Activated B cell treated with CpG ODN at 0.5 μM for 24 hours (primary cell): ENCODE measurements at places on chromosomes 1 and 21.

DNA sequence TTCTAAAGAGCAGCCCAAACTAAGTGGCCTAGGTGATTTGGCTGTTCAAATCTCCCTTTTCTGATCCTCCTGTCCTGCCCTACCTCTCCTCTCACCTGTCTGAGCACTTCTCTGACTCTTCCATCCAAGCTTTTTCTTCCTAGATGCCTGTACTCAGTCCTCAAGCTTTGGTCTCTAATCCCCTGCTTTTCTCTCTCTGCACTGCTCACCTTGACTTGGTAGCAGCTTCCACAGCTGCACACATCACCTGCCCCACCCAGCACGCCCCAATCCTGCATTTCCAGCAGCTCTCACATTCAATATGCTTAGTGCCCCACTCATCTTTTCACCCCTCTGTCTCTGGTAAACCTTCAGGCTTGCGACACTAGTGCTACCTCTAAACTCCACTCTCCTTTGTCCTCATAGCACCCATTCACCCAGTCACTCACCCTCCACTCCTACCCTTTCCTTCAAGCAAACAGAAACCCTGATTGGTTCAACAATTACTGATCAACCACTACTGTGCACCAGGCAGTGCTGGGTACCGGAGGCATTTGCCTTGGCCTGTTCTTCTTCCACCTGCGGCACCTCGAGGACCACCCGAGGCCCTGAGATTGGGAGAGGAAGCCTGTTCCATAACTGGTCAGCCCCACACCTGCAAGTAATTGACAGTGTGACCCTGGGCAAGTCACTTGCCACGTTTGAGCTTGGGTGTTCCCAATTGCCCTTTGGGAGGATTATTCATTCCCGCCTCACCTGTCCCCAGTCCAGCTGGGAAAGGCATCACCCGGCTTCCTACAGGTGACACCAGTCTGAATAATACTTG lies 136.1 kb upstream of the EDN2 start:
- DNase-seq: no peak

GRCh38 chr21:16421007-16421406 lies 691.2 kb downstream of the USP25 start:
- DNase-seq: no peak

- no peak for DNase-seq
Observed at GRCh38 chr1:172827841-172828240, 168.9 kb downstream of the FASLG start.

DNA sequence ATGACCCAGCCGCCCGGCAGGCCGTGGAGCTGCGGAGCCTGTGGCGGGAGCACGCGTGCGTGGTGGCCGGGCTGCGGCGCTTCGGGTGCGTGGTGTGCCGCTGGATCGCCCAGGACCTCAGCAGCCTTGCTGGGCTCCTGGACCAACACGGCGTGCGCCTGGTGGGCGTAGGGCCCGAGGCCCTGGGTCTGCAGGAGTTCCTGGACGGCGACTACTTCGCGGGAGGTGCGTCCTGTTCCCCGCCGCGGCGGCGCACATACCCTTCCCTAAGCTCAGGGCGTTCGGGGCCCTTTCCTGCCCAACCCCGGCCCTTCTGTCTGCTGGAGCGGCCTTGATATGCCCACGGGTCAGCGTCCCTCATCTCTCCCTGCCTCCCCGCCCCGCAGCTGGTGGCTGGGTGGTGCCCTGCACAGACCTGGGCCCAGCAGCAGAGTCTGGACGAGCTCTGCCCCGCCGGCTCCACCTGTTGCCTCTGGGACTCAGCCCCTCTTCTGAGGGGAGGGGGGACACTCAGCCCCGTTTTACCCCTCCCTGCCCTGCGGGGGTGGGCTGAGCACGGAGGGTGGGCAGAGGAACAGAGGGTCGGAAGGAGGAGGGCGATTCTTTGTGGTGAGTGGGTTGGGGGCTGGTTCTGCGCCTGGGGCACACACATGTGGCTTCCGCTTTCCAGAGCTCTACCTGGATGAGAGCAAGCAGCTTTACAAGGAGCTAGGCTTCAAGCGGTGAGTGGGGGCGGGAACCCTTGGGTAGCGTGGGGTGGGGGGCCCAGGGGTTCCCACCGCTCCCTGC lies 688 bp downstream of the PRXL2B start:
- no peak for DNase-seq

DNA sequence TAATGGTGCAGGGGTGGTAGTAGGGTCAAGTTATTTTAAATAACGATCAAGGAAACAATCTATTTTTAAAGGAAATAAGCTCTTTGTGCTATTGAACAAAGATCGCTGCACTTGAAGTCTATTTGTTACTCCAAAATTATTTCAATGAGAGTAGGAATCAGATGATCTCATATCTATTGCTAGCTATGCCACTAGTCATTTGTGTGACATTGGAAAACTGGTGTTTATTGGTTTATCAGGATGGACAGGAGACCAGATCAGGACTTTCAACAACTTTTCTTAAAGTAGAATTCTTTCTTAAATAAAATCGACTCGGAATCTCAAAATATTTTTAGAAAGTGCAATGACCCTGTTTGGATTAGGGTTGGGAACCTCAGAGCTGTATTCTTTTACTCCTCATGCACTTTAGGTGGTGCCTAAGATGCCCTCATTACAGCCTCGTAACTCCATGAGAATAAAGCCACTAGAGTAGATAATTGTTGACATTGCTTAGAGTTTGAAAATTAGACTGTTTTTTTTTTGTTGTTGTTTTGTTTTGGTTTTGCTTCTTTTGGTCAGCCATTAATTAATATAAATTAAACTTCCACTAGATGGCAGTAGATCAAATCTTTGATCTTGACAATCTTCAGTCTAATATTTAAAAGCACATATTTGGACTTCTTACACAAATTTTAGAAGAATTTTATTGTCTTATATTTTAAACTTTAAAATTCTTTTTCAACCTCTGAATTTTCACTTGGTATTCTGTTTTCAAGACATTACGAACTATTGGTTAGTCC lies 352.4 kb downstream of the USP25 start:
- DNase-seq: no peak

DNA sequence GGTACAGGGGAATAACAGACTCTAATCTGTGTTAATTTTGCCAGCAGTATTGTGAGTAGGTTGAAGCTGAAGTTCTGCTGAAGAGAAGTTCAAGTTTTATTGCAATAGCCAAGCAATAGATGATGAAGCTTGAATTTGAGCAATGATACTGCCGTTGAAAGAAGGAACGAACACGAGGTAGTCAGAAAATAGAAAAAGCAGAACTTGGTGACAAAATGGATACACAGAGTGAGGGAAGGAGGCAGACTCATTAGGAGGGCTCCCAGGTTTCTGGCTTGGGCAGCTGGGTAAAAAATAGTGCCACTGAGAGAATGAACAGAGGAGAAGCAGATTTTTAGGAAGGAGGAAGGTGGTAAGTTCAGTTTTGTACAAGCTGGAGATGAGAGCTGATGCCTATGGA lies 22.3 kb upstream of the AGO1 start:
- no peak for DNase-seq

DNA sequence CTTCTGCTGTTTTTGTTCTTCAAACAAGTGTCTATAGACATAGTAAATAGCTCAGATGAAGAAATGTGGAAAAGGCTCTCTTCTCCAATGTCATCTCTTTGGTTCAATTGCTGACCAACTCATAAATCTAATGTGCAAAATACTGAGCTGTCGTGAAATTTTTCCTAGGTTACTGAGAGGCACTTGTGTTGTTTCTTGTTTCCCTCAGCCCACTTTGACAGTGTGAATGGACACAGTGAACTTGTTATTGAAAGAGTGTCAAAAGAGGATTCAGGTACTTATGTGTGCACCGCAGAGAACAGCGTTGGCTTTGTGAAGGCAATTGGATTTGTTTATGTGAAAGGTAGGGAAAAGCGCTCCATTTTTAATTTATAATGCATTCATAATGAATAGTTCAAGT lies 245.3 kb downstream of the TPR start:
- no peak for DNase-seq

DNA sequence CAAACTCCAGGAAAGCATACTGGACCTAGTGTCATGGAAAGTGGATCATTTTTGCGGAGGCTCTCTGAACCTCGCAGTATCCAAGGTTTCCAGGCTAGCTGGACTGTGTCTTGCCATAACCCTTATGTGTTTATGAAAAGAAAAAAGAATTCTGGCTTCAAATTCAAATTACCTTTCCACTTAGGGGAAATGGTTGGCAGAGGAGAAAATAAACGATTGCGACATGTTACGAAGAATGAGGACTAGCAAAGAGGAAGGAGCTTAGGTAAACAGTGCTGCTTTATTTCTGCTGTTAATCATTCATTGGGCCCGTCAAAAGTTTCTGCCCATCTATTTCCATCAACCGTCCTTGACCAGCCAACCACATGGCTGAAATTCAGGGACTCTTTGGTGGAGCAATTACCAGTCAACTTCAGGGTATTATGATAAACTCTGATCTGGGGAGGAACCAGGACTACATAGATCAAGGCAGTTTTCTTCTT lies at the start of gene C4BPA:
Gene C4BPA, plus strand, starts transcription at position 342 of the 482 bp plus-strand sequence. CDS start 8,793 bp downstream, outside the sequence.
- DNase-seq: no peak

GRCh38 chr1:153174624-153175023 lies 23.9 kb upstream of the SPRR2G start:
- DNase-seq: no peak
